Fibroblast of lung (primary cell): ENCODE measurements at places on chromosomes 6 and 20.

DNA sequence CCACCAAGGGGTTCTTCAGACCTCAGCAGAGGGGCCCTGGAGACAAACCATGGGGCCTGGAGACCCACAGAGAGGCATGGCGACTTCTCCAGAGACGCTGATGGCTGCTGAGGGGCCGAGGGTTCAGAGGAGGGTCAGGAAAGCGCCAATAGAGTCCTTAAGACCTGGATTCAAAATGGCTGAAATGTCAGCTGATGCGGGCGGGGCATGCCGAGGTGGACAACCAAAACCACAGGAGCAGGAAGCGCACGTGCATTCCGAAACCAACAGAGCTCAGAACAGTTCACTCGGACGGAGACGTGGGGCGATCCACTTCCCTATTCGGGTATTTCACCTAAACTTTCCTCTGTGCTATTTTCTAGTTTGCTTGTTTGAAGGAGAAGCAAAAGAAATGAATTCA is 99.9 kb upstream of the RIN2 start:
- DNase-seq: no peak

GRCh38 chr6:143157131-143157530 is 96.4 kb downstream of the AIG1 start:
- DNase-seq: no peak

DNA sequence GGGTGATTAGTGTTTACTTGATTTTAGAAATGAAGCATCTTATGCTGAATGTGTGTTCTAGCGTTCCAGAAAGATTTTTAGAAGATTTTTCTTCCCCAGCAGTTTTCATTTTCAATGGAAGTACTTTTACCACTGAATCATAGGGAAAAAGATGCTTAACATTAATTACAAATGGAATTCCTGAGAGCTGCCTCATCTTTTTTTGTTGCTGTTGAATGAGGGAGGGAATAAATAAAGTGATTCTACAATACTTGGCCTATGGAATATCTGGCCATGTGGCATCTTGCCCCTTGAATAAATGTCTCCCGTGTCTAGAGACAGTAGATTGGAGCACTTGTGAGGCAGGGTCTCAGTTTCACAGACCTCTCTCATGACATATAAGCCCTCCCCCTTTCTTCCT is 44.1 kb upstream of the SLC22A1 start:
- peak; percentile 13 for DNase-seq

DNA sequence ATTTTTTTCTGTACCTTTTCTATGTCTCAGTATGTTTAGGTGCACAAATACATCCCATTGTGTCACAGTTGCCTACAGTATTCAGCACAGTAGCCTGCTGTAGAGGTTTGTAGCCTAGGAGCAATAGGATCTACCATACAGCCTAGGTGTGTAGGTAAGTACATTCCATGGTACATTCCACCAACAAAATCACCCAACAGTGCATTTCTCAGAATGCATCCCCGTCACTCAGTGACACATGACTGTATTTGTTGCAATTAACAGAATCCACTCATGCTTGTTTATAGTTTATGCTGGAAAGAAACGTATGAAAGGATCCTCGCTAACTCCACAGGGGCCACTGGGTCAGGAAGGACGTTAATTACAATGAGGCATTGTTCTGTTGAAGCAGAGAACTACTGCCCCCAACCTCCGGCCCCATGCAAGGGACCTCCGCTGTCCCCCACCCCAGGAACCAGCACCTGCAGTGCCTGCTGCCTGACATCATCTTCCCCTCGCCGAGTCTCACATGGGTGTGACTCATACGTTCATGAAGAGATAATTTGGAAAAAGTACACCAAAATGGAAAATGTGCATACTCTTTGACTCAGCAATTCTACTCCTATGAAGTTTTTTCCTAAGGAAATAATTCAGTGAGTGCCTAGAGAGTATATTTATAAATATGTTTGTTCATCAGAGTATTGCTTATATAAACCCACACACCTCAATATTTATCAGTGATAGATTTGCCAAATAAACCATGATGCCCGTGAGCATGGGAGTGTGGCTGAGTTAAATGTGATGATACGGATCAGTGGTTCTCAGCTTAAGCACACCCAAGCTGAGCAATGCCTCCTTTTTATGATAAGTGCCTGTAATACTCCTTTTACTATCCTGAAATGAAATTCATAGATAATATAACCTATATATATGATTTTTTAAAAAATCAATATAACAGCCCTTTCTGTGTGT is 156.4 kb upstream of the ECI2 start:
- DNase-seq: peak; percentile 73

DNA sequence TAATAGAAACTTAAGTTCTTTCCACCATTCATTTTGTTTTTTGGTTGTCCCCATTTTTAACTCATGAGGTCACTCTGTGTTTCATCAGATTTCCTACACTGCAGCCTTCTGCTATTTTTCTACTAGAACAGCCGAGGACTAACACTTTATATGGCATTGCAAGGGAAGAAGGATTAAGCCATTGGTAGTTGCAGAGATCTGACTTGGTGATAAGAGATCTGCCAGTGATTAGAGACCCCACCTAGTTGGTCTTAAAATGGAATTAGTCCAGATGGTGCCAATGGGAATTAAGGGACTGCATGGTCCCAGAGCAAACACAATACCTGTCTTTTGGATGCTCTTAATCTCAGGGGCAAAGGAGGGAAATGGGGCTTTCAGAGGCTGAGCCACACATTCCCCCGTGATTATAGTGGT is 125.5 kb upstream of the TMEM170B start:
- DNase-seq: peak; percentile 38
